NCI-H187 (cell line): ENCODE measurements at places on chromosomes 7 and 10.

- no peak for DNase-seq
Measured at GRCh38 chr7:36600869-36601530, 123.3 kb downstream of the AOAH start.

- no peak for DNase-seq
Measured at GRCh38 chr7:16207321-16207720, 214.0 kb downstream of the CRPPA start.

DNA sequence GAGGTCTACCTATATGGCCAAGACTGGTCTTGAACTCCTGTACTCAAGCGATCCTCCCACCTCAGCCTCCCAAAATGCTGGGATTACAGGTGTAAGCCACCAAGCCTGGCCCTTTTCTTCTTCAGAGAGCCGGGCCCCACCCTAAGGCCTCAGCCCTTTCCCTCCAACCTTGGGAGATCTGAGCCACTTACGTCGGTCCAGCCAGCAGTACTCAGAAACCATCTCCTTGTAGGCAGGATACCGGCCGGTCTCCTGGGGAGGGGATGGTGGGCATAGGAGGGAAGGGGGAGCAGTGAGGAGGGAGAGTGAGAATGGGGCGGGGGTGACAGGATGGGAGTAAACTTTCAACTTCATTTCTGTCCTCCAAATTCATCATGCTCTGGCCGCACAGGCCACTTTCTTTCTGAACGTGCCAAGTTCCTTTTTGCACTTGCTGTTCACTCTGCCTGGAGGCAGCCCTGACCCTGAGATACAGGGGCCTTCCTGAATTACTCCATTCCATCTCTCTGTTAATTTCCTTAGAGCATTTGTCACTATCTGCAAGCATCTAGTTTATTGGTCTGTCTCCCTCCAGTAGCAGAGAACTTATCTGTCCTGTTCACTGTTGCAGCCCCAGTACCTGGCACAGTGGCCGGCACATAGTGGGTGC is 10.4 kb downstream of the PDZD7 start:
- no peak for DNase-seq

- DNase-seq, result no peak
Measured at GRCh38 chr10:80260295-80261243, 28.9 kb downstream of the MAT1A start.

DNA sequence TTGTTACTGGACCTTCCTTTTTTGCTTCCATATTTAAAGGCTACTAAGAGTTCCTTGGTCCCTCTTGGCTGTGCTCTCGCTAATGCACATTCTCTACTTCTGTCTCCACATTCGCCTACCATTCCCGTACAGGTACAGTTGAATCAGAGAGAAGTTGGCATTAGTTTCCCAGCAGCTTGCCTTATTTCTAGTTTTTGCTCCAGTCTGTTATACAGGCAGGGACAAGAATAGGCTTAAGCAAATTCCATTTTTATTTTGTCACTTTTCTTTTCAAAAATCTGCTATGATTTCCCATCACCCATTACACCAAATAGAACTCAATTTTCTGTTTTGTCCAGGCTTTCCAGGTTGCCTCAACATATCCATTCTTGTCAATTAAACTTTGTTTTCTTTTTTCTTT is 29.9 kb downstream of the DYNC1I1 start:
- no peak for DNase-seq

DNA sequence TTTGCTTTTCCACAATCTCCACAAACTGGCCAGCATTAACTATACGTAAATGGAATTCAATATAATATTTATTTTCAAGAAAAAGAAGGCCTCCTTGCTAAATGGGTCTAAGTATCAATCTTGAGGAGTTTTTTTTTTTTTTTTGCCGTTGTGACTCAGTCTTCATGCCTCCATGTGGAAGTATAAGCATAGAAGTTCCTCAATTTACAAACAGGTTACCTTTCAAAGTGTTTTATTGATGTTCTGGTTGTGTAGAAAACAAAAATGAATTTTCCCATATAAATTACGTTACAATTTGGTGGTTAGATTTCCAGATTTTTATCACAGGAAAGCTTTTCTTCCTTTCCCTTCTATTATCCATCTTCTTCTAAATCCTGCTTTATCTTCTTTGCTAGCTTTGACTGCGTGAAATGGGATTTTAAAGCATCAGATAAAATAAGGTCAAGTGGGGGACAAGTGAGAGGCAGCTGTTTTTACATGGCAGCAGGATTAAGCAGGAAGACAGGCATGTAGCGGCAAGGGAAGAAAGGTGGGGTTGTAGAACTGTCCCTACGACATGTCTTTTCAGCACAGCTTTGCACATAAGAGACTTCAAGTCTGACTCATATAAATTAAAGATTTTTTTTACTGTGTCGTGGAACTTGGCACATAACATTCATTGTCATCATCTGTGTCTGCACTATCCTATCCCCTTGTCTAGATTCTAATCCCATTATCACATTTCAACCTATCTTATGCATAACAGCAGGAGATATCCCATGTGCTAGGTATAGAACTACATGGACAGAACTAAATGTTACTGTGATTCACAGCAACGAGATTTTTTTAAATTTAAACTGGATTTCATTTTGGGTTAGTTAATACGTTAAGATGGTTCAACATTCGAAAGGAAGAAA is 135.3 kb upstream of the FAM3C start:
- DNase-seq, result no peak

- no peak for DNase-seq
Measured at GRCh38 chr7:76359978-76360638, 1.3 kb upstream of the YWHAG start.
